ENCODE measurements at places on chromosomes 6 and 20.
A peak's percentile ranks its signal among the peaks of the same experiment; 100 is the strongest.

DNA sequence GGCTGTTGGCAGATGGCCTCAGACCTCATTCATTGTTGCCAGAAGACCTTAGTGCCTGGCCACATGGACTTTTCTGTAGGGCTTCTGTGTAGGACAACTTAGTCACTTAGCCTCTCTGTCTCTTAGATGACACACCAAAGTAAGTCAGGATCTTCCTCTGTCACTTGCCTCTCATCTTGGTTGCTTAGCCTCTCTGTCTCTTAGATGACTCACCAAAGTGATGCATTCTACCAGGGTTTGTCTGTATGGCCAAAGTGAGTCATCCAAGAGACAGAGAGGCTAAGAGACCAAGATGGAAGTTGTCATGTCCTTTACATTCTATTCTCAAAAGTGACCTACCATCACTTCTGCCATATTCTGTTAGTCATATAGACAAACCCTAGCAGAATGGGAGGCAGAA is 255.9 kb upstream of the DEFB112 start:
- ATAC-seq = no peak

- no peak for ATAC-seq
These were observed 13.4 kb downstream of the SLC52A3 start for GRCh38 chr20:754904-755303.

GRCh38 chr6:21123507-21124436 is 469.8 kb upstream of the SOX4 start:
- ATAC-seq = no peak

DNA sequence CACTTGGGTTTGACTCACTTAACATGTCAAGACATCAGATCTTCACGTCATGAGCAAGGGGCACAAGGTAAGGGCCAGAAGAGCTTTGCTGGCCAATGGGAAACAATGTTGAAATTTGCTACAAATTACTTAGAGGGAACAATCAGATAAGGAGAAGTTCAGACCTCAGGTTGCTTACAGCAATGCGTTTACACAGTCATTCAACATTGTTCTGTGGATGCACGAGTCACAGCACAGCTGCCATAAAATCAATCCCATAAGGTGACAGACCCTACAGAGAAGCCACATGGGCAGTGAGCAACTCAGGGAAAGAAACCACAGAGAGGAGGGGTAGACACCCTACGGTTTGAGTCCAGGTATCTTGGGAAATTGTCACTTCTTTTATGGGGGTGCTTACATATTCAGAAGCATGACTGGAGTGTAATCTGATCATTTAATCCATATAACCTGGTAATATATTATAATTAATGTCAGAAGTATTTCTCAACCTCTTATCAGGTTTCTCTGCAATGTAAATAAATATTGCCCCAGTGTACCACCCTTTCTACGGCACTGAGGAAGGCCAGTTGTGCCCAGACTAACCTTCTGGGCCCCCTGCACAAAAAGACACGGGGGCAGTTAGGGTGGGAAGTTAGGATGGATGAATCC is 2.3 kb upstream of the SLC22A2 start:
- ATAC-seq = no peak

DNA sequence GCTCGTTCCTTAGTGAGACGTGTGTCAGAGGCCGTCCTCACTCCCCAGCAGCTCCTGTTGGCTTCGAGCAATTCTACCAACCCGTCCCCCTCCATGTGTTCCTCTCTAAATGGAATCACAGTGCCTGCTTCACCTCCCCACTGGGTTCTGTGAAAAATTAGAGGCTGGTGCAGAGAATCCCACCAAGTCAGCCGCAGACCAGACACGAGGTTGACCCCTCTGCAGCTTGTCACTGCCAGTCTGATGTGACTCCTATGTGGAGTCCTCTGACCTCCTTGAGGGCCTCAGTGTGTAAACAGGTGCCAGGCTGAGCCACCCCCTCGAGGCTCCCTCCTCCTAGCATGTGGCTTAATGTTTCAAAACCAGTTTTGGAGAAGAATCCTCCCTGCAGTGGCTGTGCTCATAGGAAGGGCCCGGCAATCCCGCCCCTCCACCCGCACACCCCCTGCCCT is 12.6 kb upstream of the IRF4 start:
- ATAC-seq = no peak

- no peak for ATAC-seq
These were observed 72.7 kb downstream of the BLOC1S5 start for GRCh38 chr6:7991536-7991935.

DNA sequence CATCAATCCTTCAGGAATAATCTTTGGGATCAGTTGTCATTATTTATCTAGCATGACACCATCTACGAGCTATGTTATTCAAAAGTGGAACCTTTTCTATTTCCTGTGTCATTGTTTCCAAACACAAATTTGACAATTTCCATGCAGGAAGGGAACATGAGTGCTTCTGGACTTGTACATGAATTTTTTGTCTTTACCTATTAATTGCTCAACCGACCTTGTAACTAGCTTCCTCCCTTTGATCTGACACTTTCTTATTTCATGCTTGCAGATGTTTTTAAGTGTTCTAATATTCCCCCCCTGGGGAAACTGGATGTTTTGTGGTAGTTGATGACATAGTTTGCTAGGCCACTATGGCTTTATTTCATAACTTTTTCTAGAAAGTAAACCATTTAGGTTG is 139.4 kb downstream of the BMP2 start:
- no peak for ATAC-seq

DNA sequence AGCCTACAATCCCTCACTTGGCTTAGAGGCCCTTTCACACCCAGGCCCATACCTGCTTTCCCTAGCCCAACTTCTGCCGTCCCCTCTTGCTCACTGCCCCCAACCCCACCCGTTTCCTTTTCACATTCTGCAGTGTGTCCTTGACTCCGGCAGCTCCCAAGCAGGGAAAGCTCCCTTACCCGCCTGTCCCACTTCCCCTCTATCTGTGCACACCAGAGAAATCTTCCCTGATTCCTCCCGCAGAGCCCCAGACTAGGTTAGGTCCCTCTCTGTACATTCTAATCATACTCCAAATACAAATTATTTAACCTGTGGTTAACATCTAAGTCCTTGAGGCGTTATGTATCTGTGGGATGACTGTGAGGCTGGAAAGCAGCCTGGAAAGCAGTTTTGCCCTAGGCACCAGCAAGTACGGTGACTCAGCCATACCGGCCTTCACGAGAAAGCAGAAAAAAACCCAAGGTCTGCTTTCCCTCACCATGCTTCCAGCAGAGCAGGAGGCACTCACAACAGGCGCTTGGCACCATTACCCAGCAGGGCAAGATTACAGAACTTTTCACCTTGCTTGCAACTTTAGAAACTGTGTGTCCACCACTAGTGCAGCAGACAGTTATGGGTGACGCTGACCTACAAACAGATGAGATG is 22.3 kb downstream of the ELOVL5 start:
- ATAC-seq = no peak

- ATAC-seq = no peak
These were observed 28.1 kb upstream of the TXNDC5 start for GRCh38 chr6:7938562-7939183.

DNA sequence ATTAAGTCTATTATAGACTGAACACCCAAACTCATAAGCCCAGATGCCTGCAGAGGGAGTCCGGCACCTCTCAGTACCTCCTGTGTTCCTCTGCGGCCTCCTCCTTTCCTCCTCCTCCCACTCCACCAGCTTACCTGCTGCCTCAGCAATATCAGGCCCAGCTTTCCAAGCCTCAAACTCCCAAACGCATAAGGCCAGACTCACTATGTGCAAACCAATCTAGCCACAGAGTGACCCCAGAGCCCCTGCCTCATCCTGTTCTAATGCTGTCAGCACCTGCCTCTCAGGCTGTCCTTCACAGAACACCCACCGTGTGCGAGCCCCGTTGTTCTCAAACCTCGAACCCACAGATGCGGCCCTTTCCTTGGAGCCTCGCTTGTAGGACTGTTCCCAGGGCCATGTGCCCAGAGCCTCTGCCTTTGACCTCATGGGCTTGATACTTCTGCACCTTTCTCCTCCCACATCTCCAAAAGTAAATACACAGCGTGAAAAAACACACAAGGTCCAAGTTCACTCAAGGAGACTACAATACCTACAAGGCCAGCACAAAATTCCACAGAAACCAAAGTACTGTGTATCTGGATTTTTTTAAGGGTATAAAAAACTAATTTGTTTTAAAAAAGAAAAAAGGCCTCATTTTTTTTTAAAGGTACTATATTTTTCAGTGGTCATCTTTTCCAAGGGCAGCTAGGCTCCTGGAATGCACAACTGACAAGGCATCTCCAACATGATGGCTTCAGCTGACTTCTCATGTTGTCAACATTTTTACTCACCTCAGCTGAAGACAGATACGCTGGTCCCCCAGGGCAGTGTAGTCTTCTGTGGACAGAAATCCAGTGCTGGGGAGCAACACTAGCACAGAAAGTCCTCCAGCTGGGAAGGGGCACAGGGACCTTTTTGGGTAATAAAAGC is 52.3 kb downstream of the ABHD12 start:
- ATAC-seq = no peak

DNA sequence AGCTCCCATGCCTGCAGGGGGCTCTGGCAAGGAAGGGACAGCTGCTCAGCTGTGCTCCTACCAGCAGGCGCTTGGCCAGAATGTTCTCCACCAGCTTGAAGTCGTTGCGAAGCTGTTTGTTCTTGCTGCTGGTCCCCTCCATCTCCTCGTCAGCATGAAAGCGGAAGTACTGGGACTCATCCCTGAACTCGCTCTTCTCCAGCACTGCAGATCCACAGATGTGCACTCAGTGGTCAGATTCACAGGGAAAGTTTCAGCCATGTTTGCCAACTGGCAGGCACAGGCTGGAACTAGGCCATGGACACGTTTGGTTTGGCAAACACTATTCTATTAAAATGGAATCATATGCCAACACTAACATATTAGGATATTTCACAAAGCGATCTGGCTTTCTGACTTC is 167.9 kb downstream of the PREX1 start:
- ATAC-seq = no peak

GRCh38 chr20:49313283-49313682 is 35.4 kb upstream of the ZNFX1 start:
- ATAC-seq = no peak

- no peak for ATAC-seq
These were observed 336.0 kb downstream of the QKI start for GRCh38 chr6:163750431-163751031.

DNA sequence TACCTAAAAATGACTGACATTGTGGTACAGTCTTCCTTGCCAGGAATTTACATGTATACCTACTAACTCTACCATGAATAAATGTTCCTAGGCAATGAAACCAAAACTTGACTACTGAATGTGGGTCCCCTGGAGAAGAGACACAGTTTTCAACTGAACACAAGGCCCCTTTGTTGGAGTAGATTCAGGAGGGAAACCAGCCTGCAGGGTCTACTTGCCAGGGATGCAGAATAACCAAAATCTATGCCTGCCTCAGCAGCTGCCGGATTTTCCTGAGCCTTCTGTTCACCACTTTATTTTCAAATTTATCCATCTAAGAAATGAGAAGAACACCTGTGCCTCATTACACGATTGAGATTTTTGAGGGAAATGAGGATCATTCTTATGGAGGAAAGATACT is 211.9 kb downstream of the GRM1 start:
- no peak for ATAC-seq

DNA sequence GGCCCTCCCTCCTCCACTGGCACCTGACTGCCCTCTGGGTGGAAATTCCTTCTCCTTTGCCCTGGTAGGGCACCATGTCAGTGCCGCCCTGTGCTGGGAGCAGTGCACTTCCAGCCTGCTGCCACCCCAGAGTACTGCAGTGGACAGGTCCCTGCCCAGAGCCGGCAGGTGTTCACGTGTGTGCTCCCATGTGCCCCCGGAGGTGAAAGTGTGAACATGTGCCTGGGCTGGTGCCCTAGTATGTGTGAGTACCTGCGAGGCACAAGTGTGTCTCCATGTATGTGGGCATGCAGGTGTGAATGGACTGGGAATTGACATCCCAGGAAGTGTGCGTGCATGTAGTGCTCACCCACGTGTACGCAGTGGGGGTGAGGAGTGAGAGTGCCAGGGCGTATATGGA is 29.4 kb downstream of the SDCBP2 start:
- ATAC-seq = peak; percentile 64

- ATAC-seq = no peak
These were observed 132.4 kb downstream of the DLL1 start for GRCh38 chr6:170158296-170159021.

GRCh38 chr6:97557355-97557754 is 274.3 kb upstream of the MMS22L start:
- no peak for ATAC-seq

DNA sequence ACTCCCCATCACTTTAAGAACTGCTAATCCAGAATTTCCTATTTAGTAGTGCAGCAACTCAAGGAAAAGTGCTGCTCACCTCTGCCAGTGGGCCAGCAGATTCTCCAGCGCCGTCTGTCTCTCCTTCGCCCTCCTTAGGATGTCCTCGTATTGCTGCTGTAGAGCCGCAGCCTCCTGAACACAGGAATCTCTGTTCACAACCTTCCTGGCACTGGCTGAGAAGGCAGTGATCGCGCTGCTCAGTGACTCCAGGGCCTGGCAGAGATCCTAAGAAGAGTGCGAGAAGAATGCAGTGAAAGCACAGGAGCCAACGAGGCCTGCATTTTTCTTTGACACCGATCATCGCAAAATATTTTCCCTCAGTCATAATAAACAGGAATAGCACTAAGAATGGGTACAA is 209.0 kb downstream of the SYNE1 start:
- no peak for ATAC-seq

DNA sequence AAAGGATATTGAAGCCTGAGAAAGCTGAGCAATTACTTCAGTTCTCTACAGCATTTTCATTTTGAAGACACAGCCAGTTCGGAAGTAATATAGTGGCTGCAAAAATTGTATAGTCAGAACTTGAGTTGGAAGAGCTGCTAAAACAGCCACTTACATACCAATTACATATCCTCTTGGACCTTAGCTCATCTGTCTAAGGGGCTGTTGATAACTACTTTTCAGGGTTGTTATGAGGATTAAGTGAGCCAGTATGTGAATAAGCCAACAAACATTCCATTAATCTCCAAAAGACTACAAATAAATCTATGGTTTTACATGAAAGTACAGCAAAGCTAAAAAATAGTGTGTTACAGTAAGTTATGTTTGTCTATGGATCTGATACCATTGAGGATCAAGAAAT is 59.7 kb downstream of the TMEM200A start:
- ATAC-seq = no peak

GRCh38 chr20:63740070-63740626 is 572 bp downstream of the SLC2A4RG start:
- peak; percentile 7 for ATAC-seq

- ATAC-seq = peak; percentile 100
These were observed 12.8 kb upstream of the DNAAF9 start for GRCh38 chr20:3420211-3420707.

- ATAC-seq = peak; percentile 48
These were observed 4.7 kb upstream of the GTSF1L start for GRCh38 chr20:43731469-43731868.

DNA sequence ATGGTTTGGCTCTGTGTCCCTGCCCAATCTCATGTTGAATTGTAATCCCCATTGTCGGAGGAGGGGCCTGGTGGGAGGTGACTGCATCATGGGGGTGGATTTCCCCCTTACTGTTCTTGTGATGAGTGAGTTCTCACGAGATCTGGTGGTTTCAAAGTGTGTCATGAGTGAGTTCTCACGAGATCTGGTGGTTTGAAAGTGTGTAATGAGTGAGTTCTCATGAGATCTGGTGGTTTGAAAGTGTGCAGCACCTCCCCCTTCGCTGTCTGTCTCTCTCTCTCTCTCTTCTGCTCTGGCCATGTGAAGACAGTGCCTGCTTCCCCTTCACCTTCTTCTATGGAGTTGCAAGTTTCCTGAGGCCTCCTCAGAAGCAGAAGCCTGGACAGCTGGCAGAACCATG is 87.6 kb downstream of the MYLK4 start:
- peak; percentile 41 for ATAC-seq

GRCh38 chr20:57459278-57459677 is 65.7 kb downstream of the CTCFL start:
- ATAC-seq = no peak

- ATAC-seq = no peak
These were observed 603.9 kb downstream of the HDGFL1 start for GRCh38 chr6:23173234-23173633.
